Ureter (tissue), 1 donor: ENCODE measurements at places on chromosomes 2 and 18. TPM values are rescaled to one million over a fixed set of nuclear protein-coding genes. Genes with fewer than 3 reads are reported as not detected.

OBSL1 gene
- total RNA-seq: 89.1 TPM

CPO gene
- not detected for total RNA-seq

HNMT gene
- 90.4 TPM for total RNA-seq

MAP3K19 gene
- total RNA-seq: not detected

CCDC121 gene
- 5.3 TPM for total RNA-seq

RHOB gene
- total RNA-seq: 304 TPM

CCDC93 gene
- 36.4 TPM for total RNA-seq

FAM228A gene
- 1.2 TPM for total RNA-seq

SGPP2 gene
- total RNA-seq: 45.8 TPM

SLC39A10 gene
- total RNA-seq: 28.6 TPM

LOXHD1 gene
- total RNA-seq: 0.29 TPM

CCDC68 gene
- 16.5 TPM for total RNA-seq

LMAN1 gene
- 88.5 TPM for total RNA-seq

SP140 gene
- total RNA-seq: 2.7 TPM

CD8B2 gene
- 0.65 TPM for total RNA-seq

TWIST2 gene
- total RNA-seq: 12.9 TPM

SCN9A gene
- total RNA-seq: 3.1 TPM

ABHD1 gene
- total RNA-seq: 0.78 TPM

GPR75 gene
- 4.4 TPM for total RNA-seq

CREG2 gene
- total RNA-seq: 1.8 TPM

UGT1A5 gene
- 21.3 TPM for total RNA-seq

SUCLG1 gene
- 90.7 TPM for total RNA-seq

MYOM1 gene
- total RNA-seq: 9.7 TPM

CAPN13 gene
- 67.4 TPM for total RNA-seq

RTP5 gene
- 0.21 TPM for total RNA-seq

KIAA2012 gene
- not detected for total RNA-seq

CHRNG gene
- not detected for total RNA-seq

RAB6C gene
- total RNA-seq: 0.34 TPM

RMC1 gene
- 27.5 TPM for total RNA-seq

CAPN14 gene
- 0.62 TPM for total RNA-seq

TXNDC2 gene
- 0.21 TPM for total RNA-seq

LIMS3 gene
- 1.1 TPM for total RNA-seq

MC5R gene
- total RNA-seq: not detected

BOLL gene
- not detected for total RNA-seq

FOXI3 gene
- total RNA-seq: not detected

ATP6V1C2 gene
- 0.23 TPM for total RNA-seq

DNAJC5G gene
- total RNA-seq: not detected

TMEM169 gene
- 0.21 TPM for total RNA-seq

SOX11 gene
- not detected for total RNA-seq

MDH1B gene
- total RNA-seq: 2.7 TPM

GORASP2 gene
- total RNA-seq: 94.8 TPM

PRSS56 gene
- not detected for total RNA-seq

CABYR gene
- 6.7 TPM for total RNA-seq

POTEJ gene
- not detected for total RNA-seq

UGT1A6 gene
- total RNA-seq: 134 TPM

IL1B gene
- total RNA-seq: 3.5 TPM

HOXD3 gene
- total RNA-seq: 28.2 TPM

LRRTM4 gene
- total RNA-seq: 0.42 TPM

ANKRD36B gene
- total RNA-seq: 25.3 TPM

RETREG2 gene
- 79.6 TPM for total RNA-seq
